ENCODE measurements at places on chromosomes 2 and 18.
A peak's percentile ranks its signal among the peaks of the same experiment; 100 is the strongest.

GRCh38 chr2:194700726-194701125, 956.3 kb upstream of the SLC39A10 start:
- no peaks in the 10 kb centered on the region for H3K36me3 ChIP-seq
- H3K4me1 ChIP-seq, result no peaks in the 10 kb centered on the region
- no peak for DNase-seq
- no peak overlapping the region for H3K4me3 ChIP-seq

GRCh38 chr2:15058015-15058720, 425.7 kb downstream of the LRATD1 start:
- DNase-seq, result no peak
- no peaks in the 10 kb centered on the region for H3K4me1 ChIP-seq

DNA sequence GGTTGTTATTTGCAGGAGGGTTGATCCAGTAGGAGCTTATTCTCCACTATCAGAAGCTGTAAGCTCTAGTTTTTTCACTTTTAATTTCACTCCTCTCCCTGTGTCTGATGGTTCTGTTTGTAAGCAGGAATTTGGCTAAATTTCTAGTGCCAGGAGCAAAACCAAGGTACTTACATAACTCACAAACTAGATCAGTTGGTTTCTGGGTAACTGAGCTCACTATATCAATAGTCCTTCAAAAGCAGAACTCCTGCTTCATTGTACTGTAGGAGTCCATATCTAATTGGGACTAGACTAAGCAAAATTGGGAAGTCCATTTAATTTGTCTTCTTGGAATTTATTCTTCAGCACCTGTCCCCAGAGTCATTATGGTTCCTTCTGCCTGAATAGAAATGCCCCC, 20.1 kb upstream of the RAX start:
- H3K36me3 ChIP-seq, result no peaks in the 10 kb centered on the region
- no peaks in the 10 kb centered on the region for H3K27me3 ChIP-seq
- H3K4me1 ChIP-seq, result no peaks in the 10 kb centered on the region
- no peak overlapping the region for H3K27ac ChIP-seq

DNA sequence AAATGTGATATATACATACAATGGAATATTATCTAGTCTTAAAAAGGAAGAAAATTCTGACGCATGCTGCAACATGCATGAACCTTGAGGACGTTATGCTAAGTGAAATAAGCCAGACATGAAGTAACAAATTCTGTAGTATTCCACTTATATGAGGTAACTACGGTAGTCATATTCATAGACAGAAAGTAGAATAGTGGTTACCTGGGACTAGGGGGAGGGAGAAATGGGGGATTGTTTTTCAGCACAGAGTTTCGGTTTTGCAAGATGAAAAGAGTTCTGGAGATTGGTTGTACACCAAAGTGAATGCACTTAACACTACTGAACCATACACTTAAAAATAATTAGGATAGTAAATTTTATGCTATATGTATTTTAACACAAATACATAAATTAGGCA, 215.9 kb upstream of the FBXO11 start:
- no peaks in the 10 kb centered on the region for H3K36me3 ChIP-seq
- H3K27ac ChIP-seq, result no peak overlapping the region
- H3K27me3 ChIP-seq, result no peaks in the 10 kb centered on the region
- no peak for DNase-seq
- H3K4me1 ChIP-seq, result no peaks in the 10 kb centered on the region

DNA sequence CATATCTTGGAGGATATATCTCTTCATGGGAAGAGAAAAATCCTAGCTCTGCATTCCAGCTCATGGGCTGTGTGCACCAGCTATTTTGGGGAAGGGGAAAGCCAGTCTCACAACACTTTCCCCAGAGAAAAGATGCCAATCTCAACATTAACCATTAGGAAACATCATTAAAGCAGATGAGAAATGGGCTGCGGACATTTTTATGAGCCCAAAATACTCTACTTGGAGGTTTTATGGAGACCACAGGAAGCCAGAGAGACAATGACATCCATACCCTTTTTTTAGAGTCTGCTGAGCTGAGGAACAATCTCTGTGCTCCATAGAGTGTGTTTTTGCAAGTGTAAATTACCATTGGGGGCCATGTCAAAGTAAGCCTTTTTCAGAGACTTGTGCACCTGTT, 213.7 kb downstream of the TRIB2 start:
- no peaks in the 10 kb centered on the region for H3K27me3 ChIP-seq
- no peak overlapping the region for H3K4me3 ChIP-seq
- no peak overlapping the region for H3K27ac ChIP-seq

DNA sequence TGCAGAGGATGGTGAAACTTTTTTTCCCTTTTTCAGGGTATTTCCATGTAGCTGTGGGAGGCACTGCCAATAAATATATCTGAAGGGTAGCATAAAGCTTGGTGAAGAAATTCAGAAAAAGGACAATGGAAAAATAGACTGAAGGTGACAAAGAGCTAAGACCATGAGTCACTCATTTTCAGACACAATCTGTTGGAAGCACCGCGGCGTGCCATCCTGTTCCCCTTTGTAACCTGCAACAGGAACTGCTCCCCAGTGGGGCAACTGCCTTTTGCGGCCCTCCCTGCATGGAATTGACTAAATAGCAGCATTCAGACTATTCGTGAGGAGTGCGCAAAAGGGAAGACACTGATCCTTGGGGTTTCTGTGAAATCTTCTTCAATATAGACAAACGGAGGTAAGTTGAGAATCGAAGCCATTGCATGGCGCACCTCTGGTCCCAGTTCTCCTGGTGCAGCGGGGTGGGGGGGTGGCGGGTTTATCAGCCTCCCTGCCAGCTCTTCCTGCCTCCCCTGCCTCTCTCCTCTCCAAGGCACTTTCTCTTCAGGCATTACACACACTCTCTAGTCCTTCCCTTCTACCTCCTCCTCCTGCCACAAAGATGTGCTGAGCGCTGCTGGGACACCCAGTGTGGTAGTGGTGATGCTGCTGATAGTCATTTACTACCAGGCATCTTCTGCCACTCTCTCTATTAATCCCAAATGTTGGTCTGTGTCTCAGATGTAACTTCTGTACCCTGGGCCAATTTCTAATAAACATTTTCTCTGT, 126.2 kb upstream of the TMEM200C start:
- no peaks in the 10 kb centered on the region for H3K4me1 ChIP-seq
- H3K4me3 ChIP-seq, result no peak overlapping the region
- DNase-seq, result no peak
- H3K27me3 ChIP-seq, result no peaks in the 10 kb centered on the region
- H3K36me3 ChIP-seq, result no peaks in the 10 kb centered on the region

- H3K27ac ChIP-seq, result no peak overlapping the region
- no peaks in the 10 kb centered on the region for H3K36me3 ChIP-seq
- no peaks in the 10 kb centered on the region for H3K4me1 ChIP-seq
- DNase-seq, result no peak
- no peak overlapping the region for H3K4me3 ChIP-seq
These were observed 73.0 kb upstream of the KCTD1 start for GRCh38 chr18:26621161-26622026.

GRCh38 chr2:204282525-204282924, 262.8 kb upstream of the PARD3B start:
- no peaks in the 10 kb centered on the region for H3K36me3 ChIP-seq
- no peak overlapping the region for H3K4me3 ChIP-seq
- no peaks in the 10 kb centered on the region for H3K27me3 ChIP-seq

GRCh38 chr2:159185401-159186130, 100.9 kb downstream of the WDSUB1 start:
- DNase-seq, result no peak
- no peak overlapping the region for H3K4me3 ChIP-seq
- no peak overlapping the region for H3K27ac ChIP-seq
- no peaks in the 10 kb centered on the region for H3K4me1 ChIP-seq
- no peaks in the 10 kb centered on the region for H3K27me3 ChIP-seq
- H3K36me3 ChIP-seq, result no peaks in the 10 kb centered on the region

DNA sequence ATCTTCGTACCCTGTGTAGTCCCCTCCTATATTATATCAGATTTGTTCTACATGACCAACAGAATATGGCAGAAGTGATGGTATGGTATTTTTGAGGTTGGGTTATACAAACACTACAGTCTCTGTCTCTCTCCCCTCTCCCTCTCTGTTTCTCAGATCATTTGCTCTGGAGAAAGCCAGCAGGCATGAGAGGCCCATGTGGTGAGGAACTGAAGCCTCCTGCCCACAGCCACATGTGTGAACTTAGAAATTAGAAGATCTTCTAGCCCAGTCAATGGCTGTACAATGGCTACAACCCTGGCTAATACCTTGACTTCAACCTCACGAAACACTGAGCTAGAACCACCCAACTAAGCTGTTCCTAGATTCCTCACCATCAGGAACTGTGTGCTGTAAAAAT, 250.6 kb downstream of the SMAD2 start:
- no peaks in the 10 kb centered on the region for H3K4me1 ChIP-seq
- H3K4me3 ChIP-seq, result no peak overlapping the region
- H3K36me3 ChIP-seq, result no peaks in the 10 kb centered on the region
- H3K27me3 ChIP-seq, result no peaks in the 10 kb centered on the region
- H3K27ac ChIP-seq, result no peak overlapping the region
- no peak for DNase-seq

- no peaks in the 10 kb centered on the region for H3K27me3 ChIP-seq
- peaks cover 7% of the 10 kb centered on the region for H3K36me3 ChIP-seq
- H3K4me1 ChIP-seq, result peaks cover 21% of the 10 kb centered on the region
- H3K27ac ChIP-seq, result no peak overlapping the region
These were observed 22.9 kb downstream of the POLR1A start for GRCh38 chr2:86082756-86083155.

GRCh38 chr18:34467058-34467457, 242.3 kb upstream of the NOL4 start:
- no peak overlapping the region for H3K4me3 ChIP-seq
- no peak overlapping the region for H3K27ac ChIP-seq
- no peak for DNase-seq
- no peaks in the 10 kb centered on the region for H3K4me1 ChIP-seq
- H3K36me3 ChIP-seq, result no peaks in the 10 kb centered on the region
- H3K27me3 ChIP-seq, result no peaks in the 10 kb centered on the region

- H3K4me1 ChIP-seq, result peaks cover 14% of the 10 kb centered on the region
- H3K27ac ChIP-seq, result no peak overlapping the region
- H3K4me3 ChIP-seq, result no peak overlapping the region
- no peaks in the 10 kb centered on the region for H3K27me3 ChIP-seq
These were observed 78.9 kb downstream of the EHD3 start for GRCh38 chr2:31312898-31313297.

DNA sequence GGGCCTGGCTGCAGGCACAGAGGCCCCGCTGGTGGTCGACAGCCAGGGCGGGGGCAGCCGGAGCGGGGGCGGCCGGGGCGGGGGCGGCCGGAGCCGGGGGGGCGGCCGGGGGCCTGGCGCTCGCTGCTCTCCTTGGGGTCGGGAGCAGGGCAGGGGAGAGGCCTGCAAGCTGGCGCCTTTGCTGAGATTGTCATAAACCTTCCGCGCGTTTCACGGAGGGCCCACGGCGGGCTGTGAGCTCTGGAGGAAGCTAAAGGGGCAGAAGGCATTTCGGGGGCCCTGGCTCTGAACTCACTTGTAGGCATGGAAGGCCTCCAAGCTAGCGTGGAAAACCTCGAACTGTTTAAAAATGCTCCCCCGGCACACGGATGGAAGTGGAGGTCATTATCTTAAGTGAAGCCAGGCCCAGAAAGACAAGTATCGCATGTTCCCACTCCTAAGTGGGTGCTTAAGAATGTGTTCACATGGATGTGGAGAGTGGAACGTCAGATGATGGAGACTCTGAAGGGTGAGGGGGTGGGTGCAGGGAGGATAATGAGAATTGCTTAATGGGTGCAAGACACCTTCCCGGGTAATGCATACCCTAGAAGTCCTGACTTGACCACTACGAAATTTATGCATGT, 629 bp downstream of the PRELID3A start:
- H3K27ac ChIP-seq, result no peak overlapping the region
- DNase-seq, result no peak
- H3K4me3 ChIP-seq, result no peak overlapping the region
- no peaks in the 10 kb centered on the region for H3K36me3 ChIP-seq
- H3K4me1 ChIP-seq, result peaks cover 18% of the 10 kb centered on the region

- no peaks in the 10 kb centered on the region for H3K4me1 ChIP-seq
- no peak for DNase-seq
- no peaks in the 10 kb centered on the region for H3K27me3 ChIP-seq
These were observed 41.2 kb downstream of the CNGA3 start for GRCh38 chr2:98387478-98387877.

DNA sequence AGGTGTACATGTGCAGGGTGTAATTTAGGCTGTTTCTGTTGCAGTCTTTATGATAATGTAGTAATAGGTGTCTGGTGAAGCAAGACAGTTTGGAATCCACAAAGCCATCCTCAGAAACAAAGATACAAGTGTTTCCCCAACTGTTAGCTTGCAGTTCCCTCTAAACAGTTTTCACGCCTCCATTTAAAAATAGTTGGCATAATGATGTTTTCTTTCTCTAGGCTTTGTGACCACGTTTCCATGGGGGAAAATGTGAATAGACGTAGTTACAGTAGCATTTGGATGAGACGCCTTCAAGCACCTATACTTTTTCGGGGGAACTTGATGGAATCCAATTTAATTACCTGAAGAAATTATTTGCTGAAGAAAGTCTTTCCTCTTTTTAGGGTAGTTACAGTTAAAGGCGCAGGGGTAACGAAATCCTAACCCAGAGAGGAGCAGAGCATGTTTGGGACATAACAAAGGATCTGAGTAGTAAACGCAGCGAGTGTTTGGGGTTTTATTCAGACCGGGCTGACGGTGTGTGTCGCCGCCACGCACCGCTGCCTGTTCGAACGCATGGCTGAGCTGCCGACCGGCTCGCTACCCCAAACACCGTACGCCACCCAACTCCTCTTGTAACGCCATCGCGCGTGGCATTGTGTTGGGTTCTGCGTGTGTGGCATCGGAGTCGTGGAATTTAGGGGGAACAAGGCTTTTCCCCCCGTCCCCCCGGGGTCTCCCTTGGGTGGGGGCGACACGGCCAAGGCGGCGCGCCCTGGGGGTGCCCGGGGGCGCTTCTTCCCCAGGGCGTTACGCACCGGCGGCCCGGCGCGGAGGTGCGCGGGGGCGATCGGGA, 681 bp upstream of the NRP2 start:
- H3K4me3 ChIP-seq, result peak overlapping the region; percentile 32
- H3K36me3 ChIP-seq, result no peaks in the 10 kb centered on the region
- no peak overlapping the region for H3K27ac ChIP-seq
- peaks cover 22% of the 10 kb centered on the region for H3K4me1 ChIP-seq
- H3K27me3 ChIP-seq, result peaks cover 22% of the 10 kb centered on the region

DNA sequence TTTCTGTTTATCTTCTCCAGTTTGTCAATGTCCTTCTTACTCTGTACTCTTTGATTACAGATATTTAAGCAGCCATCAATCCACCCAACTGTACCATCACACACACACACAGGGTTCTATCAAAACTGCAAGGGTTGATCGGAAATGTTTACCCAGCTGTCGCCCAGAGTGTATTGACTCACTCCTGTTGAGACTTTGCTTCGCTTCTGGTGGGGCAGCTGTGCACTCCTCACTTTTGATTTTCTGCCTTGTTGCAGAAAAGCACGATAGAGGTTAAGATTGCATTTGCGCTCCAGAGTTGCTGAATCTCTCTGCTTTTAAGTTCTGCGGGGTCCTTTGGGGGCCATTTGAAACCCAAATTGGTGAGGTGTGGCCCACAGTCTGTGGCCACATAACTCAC, 216.2 kb downstream of the SETBP1 start:
- H3K4me3 ChIP-seq, result no peak overlapping the region
- H3K36me3 ChIP-seq, result no peaks in the 10 kb centered on the region
- no peak for DNase-seq
- no peak overlapping the region for H3K27ac ChIP-seq

Measured in CD4-positive, alpha-beta memory T cell (primary cell).